ENCODE measurements at places on chromosomes 7 and 10.

DNA sequence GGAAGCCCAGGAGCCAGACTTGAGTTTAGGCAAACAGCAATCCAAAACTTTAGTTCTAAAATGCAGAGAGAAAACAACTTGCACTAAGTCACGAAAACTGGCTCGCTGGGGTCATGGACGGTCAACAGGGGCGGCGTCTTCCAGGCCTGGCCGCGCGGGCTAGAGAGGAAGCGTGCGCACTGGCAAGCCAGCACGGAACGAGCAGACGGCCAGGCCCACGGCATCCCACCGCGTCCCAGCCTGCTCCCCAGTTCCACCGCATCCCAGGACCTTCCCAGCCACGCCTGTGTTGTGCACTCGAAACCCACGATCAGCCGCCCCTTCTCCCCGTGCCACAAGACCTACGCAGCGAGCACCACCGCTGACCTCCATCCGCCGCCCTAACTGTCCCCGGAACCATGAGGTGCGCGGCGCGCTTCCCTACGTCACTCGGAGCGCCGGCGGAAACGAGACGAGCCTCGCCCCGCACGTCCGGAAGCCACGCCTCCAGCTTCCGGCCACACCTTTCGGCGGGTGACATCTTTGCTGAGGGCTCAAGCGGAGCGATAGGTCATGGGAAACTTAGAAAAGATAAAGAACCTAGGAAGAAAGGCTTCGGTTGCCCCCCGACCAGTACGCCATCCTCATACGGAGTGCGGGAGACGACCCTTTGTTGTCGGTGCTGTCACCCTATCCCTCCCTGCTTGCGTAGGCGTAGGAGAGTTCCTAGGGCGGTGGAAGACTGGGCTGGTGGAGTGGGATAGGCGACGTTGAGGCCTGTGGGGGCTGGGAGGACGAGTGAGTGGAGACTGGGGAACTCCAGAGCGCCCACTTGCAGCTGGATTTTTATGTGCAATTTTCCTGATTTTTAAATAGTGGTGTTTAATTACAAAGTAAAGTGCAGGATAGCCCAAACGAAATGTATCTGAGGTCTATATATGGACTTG, at the start of gene TBRG4:
TBRG4 (minus strand) TSS at position 400 of the 926 bp plus-strand sequence. CDS start 2,460 bp downstream, outside the sequence.
- H3K4me1 ChIP-seq = peaks cover 18% of the 10 kb centered on the region
- peaks cover 19% of the 10 kb centered on the region for H3K36me3 ChIP-seq
- H3K27ac ChIP-seq = peak within 1 kb of the TSS; percentile 99
- DNase-seq = peak; percentile 92
- H3K4me3 ChIP-seq = peak within 1 kb of the TSS; percentile 92
- peaks cover 4% of the 10 kb centered on the region for H3K27me3 ChIP-seq

DNA sequence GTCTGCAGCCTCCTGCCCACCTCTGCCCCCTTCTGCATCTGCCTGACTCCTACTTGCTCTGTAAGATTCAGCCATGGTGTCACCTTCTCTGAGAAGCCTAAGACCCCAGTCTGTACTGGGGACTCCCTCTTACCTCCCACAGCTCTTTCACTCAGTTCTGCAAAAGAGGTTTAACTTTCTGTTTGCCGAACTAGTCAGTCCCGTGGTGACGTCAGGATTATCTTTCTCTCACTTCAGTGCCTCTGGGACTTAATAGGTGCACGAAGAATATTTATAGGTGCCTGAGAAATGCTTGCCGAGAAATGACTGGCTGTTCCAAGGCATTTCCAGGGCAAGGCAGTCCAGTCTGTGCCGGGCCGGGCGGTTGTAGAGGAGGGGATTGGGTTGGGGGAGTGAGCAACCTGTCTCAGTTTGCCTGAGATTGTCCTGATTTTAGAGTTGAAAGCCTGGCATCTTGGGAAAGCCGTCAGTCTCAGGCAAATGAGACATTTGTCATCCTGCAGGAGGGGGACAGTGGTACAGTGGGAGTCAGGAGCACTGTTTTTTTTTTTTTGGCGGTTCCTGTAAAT, 227.5 kb upstream of the NPVF start:
- DNase-seq = no peak
- H3K4me3 ChIP-seq = no peak overlapping the region
- no peak overlapping the region for H3K27ac ChIP-seq
- H3K4me1 ChIP-seq = peaks cover 3% of the 10 kb centered on the region

DNA sequence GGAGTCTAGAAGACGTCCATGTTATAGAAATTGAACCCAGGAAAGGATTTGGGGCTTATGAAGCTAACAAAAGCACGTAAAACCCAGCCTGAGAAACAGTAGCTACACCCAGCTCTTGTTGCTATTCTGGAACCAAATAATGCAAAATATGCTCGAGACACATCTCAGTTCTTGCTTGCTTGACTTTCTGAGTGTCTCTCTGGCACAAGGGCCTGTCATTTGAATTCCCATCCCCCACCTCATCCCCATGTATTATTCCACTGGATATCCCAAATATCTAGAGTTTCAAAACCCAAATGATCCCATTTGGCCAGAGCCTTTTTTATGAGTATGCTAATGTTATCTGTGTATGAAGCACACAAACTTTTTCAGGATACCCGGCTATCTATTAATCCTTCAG, 48.2 kb upstream of the AGBL3 start:
- H3K27me3 ChIP-seq = no peaks in the 10 kb centered on the region
- H3K4me3 ChIP-seq = no peak overlapping the region
- no peaks in the 10 kb centered on the region for H3K4me1 ChIP-seq
- H3K27ac ChIP-seq = no peak overlapping the region

- no peaks in the 10 kb centered on the region for H3K36me3 ChIP-seq
- DNase-seq = no peak
- H3K27me3 ChIP-seq = no peaks in the 10 kb centered on the region
- H3K27ac ChIP-seq = no peak overlapping the region
- H3K4me1 ChIP-seq = no peaks in the 10 kb centered on the region
These were observed 109.8 kb upstream of the AGR3 start for GRCh38 chr7:16991551-16991950.

DNA sequence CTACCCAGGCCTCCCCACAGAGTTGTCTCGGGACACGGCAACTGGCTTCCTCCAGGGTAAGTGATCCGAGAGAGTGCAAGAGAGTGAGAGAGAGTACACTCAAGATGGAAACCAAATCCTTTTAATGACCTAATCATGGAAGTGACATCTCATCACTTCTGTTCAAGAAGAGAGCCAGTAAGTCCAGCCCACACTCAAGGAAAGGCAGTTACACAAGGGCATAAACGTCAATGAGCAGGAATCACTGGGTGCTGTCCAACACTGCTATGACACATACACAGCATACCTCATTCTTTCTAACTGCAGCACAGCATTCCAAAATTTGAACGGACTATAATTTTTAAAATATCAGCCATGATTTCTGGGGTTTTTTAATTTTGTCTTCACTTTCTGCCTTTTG, 29.3 kb upstream of the OSBPL3 start:
- H3K27me3 ChIP-seq = no peaks in the 10 kb centered on the region
- no peak for DNase-seq
- no peak overlapping the region for H3K4me3 ChIP-seq
- H3K4me1 ChIP-seq = no peaks in the 10 kb centered on the region

GRCh38 chr10:99431190-99431760, 851 bp upstream of the GOT1 start:
- DNase-seq = peak; percentile 57
- peak overlapping the region; percentile 87 for H3K27ac ChIP-seq
- peaks cover 14% of the 10 kb centered on the region for H3K4me1 ChIP-seq
- peaks cover 4% of the 10 kb centered on the region for H3K36me3 ChIP-seq
- peak overlapping the region; percentile 98 for H3K4me3 ChIP-seq

- no peak overlapping the region for H3K4me3 ChIP-seq
- H3K36me3 ChIP-seq = no peaks in the 10 kb centered on the region
- H3K4me1 ChIP-seq = peaks cover 38% of the 10 kb centered on the region
- no peaks in the 10 kb centered on the region for H3K27me3 ChIP-seq
- no peak for DNase-seq
- no peak overlapping the region for H3K27ac ChIP-seq
These were observed 227.2 kb downstream of the PLXNA4 start for GRCh38 chr7:132349075-132349474.

DNA sequence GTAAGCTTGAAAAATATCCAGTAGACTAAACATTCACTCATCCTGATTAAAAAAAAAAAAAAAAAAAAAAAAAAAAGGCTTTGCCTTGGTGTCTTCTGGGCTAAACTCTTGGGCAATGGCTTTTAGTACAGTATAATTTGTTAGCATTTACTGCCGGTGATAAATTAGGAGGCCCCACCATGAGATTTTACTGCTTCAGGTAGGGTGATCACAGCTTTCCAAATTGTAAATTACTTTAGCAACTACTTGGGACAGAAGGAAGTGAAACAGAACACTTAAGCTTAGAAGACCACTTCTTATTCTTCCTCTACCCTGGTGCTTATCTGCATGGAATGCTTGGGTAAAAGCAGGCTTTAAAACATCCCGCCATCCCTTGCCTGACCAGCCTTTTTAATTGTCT, 152.1 kb downstream of the HIBADH start:
- no peaks in the 10 kb centered on the region for H3K36me3 ChIP-seq
- no peak overlapping the region for H3K4me3 ChIP-seq
- H3K4me1 ChIP-seq = no peaks in the 10 kb centered on the region
- no peak overlapping the region for H3K27ac ChIP-seq
- H3K27me3 ChIP-seq = no peaks in the 10 kb centered on the region
- DNase-seq = no peak

Measured in spinal cord (tissue), 10 donors.